Stimulated activated CD4-positive, alpha-beta T cell treated with anti-CD3 and anti-CD28 coated beads, Interleukin-1b, Interleukin-23, amount 100 ng/mL, for 1 hour (primary cell): ENCODE measurements at places on chromosomes 16 and 17.

- no peak for DNase-seq
Measured at GRCh38 chr17:27872776-27873175, 20.4 kb downstream of the LYRM9 start.

GRCh38 chr16:79283578-79283977, 317.0 kb downstream of the MAF start:
- DNase-seq: no peak

DNA sequence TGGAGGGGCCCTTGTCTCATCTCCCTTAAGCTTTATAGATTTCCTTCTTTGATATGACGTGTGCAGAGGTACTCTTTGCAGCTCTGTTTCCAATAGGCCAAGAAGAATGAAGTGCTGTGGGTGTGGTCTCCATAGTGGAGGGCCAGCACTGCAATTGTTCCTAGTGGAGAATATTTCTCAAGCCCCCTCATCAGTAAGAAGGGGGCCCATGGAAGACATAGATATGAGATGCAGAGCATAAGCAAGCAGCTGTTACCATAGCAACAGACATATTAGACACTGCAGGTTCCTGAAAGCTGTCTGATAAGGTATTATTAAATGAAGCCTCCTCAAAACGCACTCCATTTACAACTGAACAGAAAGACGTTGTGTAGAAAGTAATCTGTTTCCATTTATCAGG, 240.7 kb downstream of the ZFHX3 start:
- no peak for DNase-seq

GRCh38 chr17:7824021-7824924, 9.7 kb upstream of the KDM6B start:
- no peak for DNase-seq

GRCh38 chr17:80630560-80631120, 86.0 kb downstream of the RPTOR start:
- DNase-seq: no peak

GRCh38 chr16:57742543-57742942, 7.0 kb downstream of the KATNB1 start:
- no peak for DNase-seq

DNA sequence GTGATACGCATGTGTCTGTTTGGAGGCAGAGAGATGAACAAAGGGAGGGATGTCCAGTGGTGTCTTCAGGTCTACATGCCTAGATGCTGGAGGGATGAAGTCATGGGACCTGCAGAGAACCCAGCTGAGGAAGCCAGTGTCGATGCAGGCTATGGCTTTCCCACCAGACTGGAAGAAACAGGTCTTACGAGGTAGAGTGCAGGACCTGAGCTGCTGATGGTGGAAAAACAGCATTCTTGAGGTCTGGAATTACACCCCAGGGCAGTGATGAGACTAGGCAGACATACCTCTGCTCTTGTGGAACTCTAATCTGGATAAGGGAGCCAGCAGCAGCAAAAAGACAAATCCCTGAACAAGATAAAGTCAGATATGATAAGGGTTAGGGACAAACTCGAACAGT, 37.4 kb downstream of the ARSG start:
- no peak for DNase-seq
